ENCODE measurements at places on chromosomes 2 and 18.

GRCh38 chr2:44649381-44649780 is 287.6 kb downstream of the CAMKMT start:
- no peak for DNase-seq

DNA sequence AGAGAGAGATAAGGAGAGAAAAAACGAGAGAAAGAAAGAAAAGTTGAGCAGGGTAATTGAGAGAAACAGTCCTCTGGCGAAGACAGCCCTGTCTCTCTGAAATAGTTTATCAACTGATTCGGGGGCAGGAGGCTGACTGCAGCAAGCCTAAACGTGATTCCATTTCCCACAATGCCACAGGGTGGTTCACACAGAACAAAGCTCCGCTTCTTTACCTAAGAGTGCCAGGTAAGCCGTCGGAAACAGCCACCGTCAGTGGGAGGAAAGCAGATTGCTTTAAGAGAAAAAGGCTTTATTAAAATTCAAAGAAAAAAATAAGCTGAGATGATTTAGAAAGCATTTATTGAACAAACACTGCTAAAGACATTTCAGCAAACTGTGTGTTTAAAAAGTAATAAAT is 271.4 kb upstream of the POU3F3 start:
- no peak for DNase-seq

DNA sequence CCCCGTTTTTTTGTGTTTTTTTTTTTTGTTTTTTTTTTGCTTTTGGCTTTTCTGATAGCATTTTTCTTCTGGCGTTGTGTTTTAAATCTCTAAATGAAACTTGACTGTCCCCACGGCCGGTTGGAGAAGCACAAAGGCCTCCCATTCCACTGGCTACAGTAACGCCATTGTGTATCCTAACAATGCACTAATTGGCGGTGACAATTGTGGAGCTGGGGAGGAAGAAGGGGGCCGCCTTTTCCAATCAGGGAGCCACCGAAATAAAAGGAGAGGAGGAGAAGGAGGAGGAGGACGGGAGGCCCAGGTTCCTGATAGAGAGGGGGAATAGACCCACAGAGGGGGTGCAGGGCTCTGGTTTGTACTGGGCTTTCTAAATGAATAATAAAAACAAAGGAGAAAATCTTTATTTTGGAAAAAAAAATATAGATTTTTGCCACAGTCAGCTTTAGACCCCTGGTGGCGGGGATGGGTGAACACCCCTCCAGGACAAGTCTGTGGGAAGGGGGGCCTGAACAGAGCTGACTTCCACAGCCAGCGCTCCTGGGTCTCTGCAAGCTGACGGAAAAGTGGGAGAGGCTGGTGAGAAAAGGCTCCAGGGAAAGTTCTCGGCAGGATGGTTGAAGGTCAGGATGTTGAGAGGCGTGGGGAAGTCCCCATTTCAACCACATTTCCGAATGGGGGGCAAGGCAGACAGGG is 43.7 kb upstream of the FZD5 start:
- no peak for DNase-seq

- DNase-seq, result no peak
Observed at GRCh38 chr2:230266638-230267037, 41.1 kb downstream of the SP140 start.
